ENCODE measurements at places on chromosomes 11 and 22. TPM values are rescaled to one million over a fixed set of nuclear protein-coding genes. Genes with fewer than 3 reads are reported as not detected.

EIF1AD gene
- total RNA-seq: 24.7 TPM

LDHAL6A gene
- total RNA-seq: 0.46 TPM

ARHGAP8 gene
- total RNA-seq: 1.4 TPM

OR5D16 gene
- total RNA-seq: not detected

SPDYC gene
- total RNA-seq: not detected

SCN3B gene
- total RNA-seq: 120 TPM

CHRM1 gene
- 6.5 TPM for total RNA-seq

PHOX2A gene
- not detected for total RNA-seq

ARRB1 gene
- 80.3 TPM for total RNA-seq

Data from diencephalon (tissue), 1 donor.